ENCODE measurements at places on chromosomes 12 and 14.

- DNase-seq: no peak
Observed at GRCh38 chr14:46279327-46279726, 372.3 kb downstream of the RPL10L start.

DNA sequence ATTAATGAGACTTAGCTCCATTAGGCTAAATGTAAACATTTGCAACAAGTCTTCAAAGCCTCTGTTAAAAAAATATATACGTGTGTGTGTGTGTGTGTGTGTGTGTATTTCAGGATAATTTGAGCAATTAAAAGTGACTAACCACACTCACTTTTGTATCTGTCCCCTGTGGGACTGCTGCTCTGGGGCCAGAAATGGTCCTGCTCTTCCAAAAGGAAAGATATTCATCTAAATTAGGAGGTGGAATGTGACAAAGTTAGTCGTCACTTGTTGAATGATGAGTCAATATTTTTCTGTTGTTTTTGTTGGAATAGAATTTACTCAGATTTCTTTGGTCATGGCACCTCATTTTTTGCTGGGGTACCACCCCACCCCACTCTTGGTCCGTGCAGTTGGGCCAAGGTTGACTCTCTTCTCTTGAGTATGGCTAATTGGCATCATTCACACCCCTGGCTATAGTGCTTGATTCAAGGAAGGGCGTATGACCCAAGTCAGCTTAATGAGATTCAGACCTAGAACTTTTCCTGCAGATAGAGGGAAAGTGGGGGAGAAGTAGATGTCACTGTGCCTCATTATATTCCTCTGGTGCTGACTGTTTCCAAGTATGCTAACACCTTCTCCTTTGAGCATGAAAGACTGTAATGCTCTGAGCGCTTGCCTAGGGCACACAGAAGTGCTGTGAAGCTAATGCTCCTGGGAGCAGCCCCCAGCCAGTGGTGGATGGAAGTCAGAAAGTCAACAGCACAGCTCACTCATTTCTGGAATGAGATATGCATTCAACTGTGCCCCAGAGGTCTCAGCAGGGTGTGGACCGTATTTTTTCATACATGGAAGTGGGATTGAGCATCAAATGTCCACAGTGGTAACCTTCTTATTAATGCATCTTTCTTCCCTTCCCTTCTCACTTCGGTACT is 577.0 kb upstream of the TBX3 start:
- DNase-seq: no peak

GRCh38 chr14:41607304-41607775 is 664 bp downstream of the LRFN5 start:
- DNase-seq: no peak

GRCh38 chr12:51896236-51896635 is 8.3 kb downstream of the ANKRD33 start:
- DNase-seq: no peak

DNA sequence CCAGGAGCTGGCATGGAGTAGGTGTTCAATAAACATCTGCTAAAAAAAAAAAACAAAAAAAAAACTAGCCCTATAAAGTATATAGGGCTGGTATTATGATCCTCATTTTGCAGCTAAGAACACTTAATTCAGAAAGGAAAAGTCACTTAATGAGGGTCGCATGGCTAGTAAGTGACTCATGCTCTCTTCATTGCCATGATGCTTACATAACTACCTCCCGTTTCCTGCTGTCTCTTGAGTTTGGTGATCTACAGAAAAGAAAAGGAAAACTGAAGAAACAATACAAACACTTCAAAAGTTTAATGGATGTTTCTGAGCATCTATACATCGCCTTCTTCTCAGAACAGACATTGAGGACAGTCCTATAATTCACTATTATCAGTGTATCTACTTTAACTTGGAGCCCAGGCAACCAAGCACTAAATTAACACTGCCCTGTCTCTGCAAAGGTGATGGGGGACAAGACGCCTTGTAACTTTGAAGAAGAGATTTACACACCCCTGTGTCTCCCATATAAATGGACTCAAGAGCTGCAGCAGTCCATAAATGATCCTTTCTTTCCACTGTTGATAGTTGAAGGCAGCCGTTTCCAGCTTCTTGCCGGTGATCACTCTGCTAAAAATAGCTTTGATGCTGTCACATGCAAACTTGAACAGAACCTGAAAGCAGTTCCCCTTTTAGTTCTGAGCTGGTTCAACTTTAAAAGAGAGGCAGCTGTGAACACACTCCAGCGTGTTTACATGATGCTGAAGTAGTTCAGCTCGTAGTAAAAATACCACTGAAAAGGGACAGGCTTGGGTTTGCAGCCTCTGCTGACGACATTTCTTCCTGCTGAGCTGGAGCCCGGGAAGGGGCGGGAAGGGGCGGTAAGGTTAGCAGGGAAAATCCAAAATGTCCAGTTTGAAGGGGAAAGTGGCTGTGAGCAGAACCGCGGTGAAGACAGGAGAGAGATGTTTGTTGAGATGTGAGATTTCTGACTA is 113.3 kb downstream of the FOXN3 start:
- DNase-seq: no peak

GRCh38 chr14:35333797-35334743 is 41.9 kb downstream of the PSMA6 start:
- DNase-seq: no peak

- no peak for DNase-seq
Observed at GRCh38 chr12:57203791-57204190, 12.8 kb upstream of the NXPH4 start.

DNA sequence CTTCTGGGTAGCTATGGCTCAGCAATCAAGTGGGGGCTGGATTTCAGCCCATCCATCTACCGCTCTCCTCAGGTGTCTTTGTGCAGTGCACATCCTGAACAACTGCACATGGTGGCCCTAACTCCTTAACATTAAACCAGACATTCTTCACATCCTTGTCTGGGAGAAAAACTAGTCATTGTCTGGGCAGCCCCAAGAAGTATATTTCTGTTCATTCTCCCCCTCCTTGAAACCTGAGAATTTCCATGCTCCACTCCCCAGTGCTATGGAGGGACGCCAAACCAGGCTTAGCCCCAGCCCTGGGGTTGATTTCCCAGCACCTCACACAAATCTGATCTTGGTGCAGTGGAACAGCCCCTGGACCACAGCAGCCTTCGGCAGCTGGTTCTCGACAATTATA is 13.4 kb downstream of the MYL2 start:
- no peak for DNase-seq

- no peak for DNase-seq
Observed at GRCh38 chr14:69092840-69093422, 60.0 kb downstream of the DCAF5 start.

GRCh38 chr12:111846016-111846415 is 4.0 kb downstream of the MAPKAPK5 start:
- no peak for DNase-seq

DNA sequence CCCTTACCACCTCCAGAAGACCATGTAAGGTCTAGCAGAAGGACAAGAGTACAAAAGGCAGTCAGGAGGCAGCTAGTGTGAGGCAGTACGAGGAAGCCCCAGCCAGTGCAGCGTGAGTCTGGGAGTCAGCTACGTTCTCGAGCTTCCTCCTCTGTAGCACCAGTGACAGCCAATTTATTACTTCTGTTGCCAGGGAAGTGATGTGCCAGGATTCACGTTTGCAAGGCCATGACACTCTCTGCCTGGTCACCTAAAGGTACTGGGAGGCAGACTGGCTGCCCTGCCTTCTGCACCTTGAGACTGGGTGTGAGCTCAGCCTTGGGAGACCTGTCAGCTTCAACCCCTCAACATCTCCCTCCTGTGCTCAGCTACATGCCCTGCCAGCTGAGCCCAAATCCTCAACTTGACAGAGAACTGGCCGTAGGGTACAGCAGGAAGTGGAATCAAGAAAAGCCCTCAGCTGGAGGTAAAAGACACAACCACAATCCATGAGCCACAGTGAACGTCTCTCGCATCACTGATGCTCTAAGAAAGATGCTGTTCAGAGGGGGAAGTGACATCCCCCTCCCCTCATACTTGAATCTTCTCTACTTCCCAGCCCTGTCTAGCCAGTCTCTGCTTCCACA is 182.5 kb upstream of the RGS6 start:
- no peak for DNase-seq

DNA sequence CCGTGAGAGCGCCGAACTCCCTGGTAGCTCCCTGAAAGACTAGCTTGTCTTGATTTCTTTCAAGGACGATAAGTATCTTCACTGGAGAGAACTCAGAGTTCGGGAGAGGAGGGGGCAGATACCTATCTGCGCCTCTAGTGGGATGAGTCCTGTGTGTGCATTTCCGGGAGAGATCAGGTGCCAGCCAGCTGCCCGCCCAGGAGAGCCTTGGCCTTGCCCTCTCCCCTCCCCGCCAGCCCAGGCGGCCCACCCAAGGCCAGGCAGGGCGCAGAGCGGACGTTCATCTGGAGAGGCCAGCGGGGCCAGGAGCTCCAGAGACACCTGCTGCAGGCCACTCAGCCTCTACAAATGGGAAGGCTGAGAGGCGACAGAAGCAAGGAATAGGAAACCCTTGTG is 1.0 kb downstream of the CD9 start:
- no peak for DNase-seq

GRCh38 chr14:68979722-68980451 is 785 bp upstream of the ACTN1 start:
- no peak for DNase-seq

DNA sequence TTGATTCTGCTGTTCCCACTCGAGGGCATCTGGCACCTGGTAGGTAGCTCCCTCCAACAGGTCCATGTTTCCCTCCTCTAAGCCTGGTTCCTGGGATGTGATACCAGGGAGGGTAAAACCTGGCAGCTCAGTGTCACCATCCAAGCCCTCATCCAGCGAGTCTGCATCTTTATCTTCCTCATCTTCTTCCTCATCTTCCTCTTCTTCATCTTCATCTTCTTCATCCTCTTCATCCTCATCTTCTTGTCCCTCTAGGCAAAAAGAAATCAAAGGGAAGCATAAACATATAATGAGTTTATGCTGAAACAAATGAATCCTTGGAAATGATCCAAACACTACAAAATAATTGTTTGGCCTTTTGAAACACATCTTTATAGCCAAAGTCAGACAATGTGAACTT is 55.3 kb downstream of the ARMH4 start:
- no peak for DNase-seq

- no peak for DNase-seq
Observed at GRCh38 chr14:70340002-70340401, 19.5 kb downstream of the COX16 start.

DNA sequence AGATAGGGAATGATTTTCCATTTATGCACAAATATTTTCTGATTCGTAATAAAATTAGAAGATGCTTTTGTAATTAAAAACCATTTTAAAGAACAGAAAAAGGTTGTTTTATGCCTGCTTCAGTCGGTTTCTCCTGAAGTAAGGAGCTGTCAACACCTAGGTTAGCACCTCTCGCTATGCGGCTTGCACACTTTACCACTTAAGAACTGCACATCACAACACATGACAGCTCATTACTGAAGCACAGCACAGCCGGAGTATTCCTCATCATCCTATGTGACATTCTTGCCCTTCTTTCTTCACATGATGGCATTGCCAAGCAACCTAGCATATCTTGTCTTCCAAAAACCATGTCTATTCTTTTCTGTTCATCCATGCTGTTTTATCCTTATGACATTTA is 5.4 kb upstream of the WIF1 start:
- no peak for DNase-seq

GRCh38 chr12:66280561-66280960 is 21.7 kb upstream of the HELB start:
- DNase-seq: no peak

DNA sequence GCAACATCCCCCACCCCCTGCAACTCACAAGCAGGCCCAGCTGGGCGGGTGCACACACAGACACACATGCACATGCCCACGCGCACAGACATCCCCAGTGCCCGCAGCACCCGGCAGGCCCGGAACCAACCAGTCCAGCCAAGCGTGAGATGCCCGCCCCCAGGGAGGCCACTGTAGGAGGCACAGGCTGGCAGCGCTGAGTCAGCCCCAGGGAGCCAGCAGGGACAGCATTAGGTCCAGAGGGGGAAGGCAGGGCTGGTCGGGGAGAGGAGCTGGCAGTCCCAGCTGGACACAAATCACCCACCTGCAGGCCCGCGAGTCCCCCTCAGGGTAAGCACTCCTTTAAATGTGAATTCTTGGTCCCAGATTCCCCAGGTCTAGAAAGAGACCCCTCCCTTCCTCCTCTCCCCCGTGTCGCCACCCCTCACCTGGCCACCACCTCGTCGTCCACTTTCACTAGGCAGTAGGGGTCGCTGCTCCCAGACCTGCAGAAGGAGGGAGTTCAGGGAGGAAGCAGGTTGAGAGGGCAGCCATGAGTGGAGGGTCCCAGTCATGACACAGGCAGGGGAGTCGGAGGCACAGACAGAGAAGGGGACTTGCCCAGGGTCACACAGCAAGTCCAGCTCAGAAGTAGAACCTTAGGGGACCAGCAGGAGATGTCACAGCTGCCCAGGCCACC is 5.0 kb downstream of the RASAL1 start:
- no peak for DNase-seq

DNA sequence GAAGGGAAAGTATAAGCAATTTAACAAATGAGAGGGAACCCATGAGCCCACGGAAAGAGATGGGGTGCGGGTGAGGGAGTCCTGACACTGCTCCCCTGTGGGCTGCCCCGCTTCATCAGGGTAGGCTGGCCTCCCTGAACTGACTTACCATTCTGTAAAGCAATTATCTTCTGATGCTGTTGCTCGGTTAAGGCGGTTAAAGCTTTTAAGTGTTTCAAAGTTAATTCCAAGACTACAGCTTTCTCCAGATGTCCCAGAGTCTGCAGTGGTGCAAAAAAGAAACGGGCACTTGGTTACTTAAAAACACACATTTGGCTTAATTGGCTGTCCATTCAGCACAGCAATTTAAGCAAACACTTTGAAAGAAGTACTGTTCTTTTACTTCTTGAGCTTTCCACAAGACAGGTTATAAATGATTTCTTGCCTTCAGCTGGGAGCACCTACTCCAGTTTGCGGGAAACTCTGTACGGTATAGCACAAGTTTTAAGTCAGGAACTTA is 1.3 kb downstream of the BHLHE41 start:
- DNase-seq: no peak

DNA sequence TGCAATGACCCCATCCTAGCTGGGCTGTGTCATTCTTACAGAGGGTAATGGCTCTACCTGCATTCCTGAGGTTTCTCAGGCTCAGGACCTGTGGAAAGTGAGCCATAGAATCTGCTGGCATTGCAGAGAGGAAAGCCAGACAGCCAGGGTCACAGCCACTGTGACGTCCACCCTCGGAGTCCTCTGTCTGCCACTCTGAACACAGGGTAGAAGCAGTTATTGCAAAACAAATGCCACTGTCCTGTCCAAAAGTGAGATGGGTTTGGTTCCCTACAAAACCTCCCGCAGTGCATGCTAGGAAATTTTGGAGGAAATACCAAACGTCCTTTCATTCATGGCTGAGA is 37.8 kb downstream of the TNFAIP2 start:
- no peak for DNase-seq

All from D721Med (cell line).